Neural progenitor cell (in vitro differentiated cells): ENCODE measurements at places on chromosomes 2 and 18.

GRCh38 chr2:121333231-121333630 lies 48.2 kb upstream of the TFCP2L1 start:
- DNase-seq = no peak
- H3K36me3 ChIP-seq = no peaks in the 10 kb centered on the region
- H3K4me3 ChIP-seq = no peak overlapping the region
- H3K4me1 ChIP-seq = peaks cover 9% of the 10 kb centered on the region
- H3K27me3 ChIP-seq = no peaks in the 10 kb centered on the region

DNA sequence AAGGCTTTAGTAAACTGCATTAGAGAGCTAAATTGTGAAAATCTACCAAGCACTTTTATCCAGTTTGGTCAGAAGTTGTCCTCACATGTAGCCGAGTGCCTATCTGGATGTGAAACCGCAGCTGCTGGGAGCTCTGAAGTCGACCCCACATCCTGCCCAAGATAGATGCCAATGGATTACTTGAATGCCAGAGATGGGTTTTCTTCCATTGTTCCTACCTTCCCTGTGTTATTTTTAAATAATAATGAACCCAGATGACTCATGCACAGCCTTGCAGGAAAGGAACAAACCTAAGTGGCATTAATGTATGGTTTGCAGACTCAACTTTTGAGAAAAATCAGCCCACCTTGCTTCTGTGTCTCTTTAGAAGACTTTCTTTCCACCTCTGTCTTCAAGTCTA lies 408.5 kb downstream of the FBXO15 start:
- DNase-seq = no peak
- H3K27ac ChIP-seq = no peak overlapping the region
- peaks cover 22% of the 10 kb centered on the region for H3K4me1 ChIP-seq

- H3K4me1 ChIP-seq = peaks cover 15% of the 10 kb centered on the region
- H3K27me3 ChIP-seq = no peaks in the 10 kb centered on the region
- no peak overlapping the region for H3K27ac ChIP-seq
- H3K4me3 ChIP-seq = no peak overlapping the region
Observed at GRCh38 chr2:1636791-1637415, 107.4 kb downstream of the PXDN start.

DNA sequence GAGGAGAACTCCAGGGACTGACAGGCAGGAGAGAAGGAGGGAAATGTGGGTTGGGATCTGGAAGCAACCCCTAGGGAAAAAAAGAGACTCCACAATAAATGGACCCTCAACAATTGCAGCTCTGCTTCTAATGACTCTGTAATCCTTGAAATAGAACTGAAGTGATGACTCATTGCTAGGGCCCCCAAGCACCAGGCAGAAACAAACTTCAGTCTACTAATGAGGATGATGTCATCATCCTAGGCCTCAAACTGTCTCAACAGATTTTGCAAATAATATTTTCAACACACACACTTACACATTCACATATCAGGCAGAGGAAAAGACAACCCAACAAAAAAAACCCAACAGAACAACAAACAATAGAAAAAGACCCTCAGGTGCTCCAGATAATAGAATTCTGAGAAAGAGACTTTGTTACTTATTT lies 143.3 kb downstream of the HDAC4 start:
- DNase-seq = no peak
- H3K27ac ChIP-seq = no peak overlapping the region
- no peak overlapping the region for H3K4me3 ChIP-seq
- H3K36me3 ChIP-seq = no peaks in the 10 kb centered on the region
- no peaks in the 10 kb centered on the region for H3K27me3 ChIP-seq

GRCh38 chr2:55415300-55415699 lies 4.4 kb downstream of the CCDC88A start:
- DNase-seq = no peak
- H3K27ac ChIP-seq = no peak overlapping the region
- H3K27me3 ChIP-seq = no peaks in the 10 kb centered on the region
- H3K4me3 ChIP-seq = no peak overlapping the region

- H3K27me3 ChIP-seq = no peaks in the 10 kb centered on the region
- H3K4me1 ChIP-seq = peaks cover 13% of the 10 kb centered on the region
- H3K27ac ChIP-seq = no peak overlapping the region
- no peaks in the 10 kb centered on the region for H3K36me3 ChIP-seq
Observed at GRCh38 chr18:9870431-9871008, 15.3 kb upstream of the TXNDC2 start.

DNA sequence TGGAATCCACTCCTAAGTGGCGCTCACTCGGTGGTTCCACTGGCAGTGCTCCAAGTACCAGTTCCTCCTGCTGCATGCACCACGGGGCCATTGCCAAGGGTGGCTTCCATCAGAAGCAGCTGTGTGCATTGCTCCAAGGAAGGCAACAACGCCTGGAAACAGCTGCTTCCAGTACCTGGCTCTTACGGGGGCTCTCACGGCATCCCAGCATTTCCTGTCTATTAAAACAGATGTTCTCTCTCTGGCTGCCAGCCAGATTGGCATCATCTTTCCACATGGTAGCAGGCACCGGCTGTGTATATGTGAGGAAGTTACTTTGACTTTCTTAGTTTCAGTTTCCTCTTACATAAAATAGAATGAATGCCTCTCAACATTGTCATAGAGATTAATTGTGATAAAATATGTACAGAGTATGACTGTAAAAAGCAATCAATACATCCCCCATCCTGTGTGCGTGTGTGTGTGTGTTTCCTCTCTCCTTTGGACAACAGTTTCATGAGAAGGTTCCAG lies 84.9 kb downstream of the CMPK2 start:
- no peaks in the 10 kb centered on the region for H3K27me3 ChIP-seq
- no peak for DNase-seq
- no peak overlapping the region for H3K27ac ChIP-seq
- H3K4me3 ChIP-seq = no peak overlapping the region
- peaks cover 4% of the 10 kb centered on the region for H3K36me3 ChIP-seq

DNA sequence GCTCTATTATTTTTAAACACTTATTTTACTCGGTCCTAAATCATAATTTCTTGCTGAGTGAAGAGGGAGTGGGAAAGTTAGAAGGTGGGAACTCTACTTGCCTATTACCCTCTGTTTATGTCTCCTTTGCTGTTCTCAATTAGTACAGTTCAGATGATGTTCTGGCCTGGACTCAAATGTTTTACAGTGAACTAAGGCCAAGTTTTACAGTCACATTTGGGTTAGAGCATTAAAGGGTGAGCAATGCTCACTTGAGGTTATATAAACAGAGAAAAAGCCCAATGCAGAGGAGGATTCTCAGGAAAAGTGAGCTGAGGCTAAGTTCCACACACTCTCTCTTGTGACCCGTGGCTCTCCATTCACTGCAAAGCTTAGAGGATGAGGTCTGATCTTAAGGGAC lies 52.4 kb downstream of the ITSN2 start:
- no peaks in the 10 kb centered on the region for H3K27me3 ChIP-seq
- no peak overlapping the region for H3K27ac ChIP-seq
- H3K4me3 ChIP-seq = no peak overlapping the region
- no peak for DNase-seq
- H3K36me3 ChIP-seq = no peaks in the 10 kb centered on the region

DNA sequence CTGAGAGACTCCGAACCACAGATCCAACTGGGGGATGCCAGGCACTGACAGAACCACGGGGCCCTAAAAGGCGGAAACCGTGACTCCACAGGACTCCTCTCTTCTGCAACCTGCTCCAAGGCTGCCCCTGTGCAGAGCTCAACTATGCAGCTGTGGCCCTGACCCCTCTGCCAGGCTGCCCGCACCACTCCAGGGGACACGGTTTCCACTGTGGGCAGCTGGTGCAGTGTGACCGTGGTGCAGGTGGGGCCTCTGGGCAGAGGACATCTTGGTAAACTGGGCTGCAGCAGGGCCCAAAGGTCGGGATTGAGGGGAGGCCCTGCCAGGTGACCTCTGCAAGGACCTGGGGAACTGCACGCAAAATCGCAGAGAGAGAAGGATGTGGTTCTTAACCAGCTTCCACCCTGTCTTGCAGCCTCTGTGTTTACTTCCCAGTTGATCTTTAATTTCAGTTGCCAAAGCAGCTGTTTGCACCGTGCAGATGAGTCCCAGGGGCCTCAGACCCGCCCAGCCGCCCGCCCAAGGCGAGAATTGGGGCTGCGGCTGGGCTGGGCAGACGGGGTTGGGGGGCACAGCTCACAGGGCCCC lies 104.6 kb upstream of the CTDP1 start:
- H3K27ac ChIP-seq = no peak overlapping the region
- no peak overlapping the region for H3K4me3 ChIP-seq
- H3K36me3 ChIP-seq = no peaks in the 10 kb centered on the region

DNA sequence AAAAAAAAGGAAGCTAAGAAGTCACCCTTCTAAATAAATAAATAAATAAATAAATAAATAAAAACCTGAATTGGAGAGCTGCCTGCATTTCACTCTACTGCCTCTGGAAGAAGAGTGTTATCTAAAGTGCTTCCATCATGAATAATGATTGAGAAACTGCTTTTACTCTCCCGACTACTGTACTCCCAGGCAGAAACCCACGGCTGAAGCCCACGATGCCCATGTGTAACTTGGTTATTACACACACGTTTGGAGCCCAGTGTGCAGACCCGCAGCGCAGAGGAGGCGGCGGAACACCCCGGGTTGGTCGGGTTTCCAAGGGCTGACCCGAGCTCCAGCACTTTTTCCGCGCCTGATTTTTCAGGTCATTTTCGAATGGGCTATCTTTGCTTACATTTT lies 697 bp upstream of the SPATS2L start:
- H3K36me3 ChIP-seq = no peaks in the 10 kb centered on the region
- H3K4me3 ChIP-seq = peak overlapping the region; percentile 89
- H3K4me1 ChIP-seq = peaks cover 13% of the 10 kb centered on the region
- DNase-seq = peak; percentile 51

DNA sequence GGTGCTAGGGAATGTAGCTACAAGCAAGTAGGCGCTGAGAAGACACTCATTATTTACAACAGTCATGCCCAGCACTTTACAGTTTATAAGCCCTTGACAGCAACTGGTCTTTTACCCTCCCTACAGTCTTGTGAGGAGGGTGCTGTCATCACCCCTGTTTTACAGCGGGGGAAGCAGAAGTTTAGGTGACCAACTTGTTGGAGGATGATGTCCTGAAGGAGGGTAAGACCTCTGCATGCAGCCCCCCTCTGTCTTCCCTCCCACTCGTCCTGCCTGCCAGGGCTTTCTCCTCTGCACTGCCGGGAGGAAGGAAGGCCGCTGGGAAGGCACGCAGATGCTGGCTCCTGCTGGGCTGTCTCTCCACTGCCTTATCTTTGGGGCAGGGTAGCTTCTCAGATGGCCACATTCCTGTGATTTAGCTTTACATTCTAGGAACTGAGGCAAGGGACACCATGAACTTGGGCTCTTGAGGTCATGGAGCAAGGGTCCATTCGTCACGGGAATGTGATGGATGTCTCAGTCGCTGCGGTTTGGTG lies 972 bp downstream of the IL1R1 start:
- no peak overlapping the region for H3K4me3 ChIP-seq
- no peak overlapping the region for H3K27ac ChIP-seq
- no peaks in the 10 kb centered on the region for H3K36me3 ChIP-seq
- H3K27me3 ChIP-seq = peaks cover 37% of the 10 kb centered on the region

GRCh38 chr2:222656526-222657446 lies 894 bp upstream of the FARSB start:
- no peak overlapping the region for H3K27ac ChIP-seq
- no peaks in the 10 kb centered on the region for H3K36me3 ChIP-seq
- peaks cover 8% of the 10 kb centered on the region for H3K4me1 ChIP-seq
- no peaks in the 10 kb centered on the region for H3K27me3 ChIP-seq

DNA sequence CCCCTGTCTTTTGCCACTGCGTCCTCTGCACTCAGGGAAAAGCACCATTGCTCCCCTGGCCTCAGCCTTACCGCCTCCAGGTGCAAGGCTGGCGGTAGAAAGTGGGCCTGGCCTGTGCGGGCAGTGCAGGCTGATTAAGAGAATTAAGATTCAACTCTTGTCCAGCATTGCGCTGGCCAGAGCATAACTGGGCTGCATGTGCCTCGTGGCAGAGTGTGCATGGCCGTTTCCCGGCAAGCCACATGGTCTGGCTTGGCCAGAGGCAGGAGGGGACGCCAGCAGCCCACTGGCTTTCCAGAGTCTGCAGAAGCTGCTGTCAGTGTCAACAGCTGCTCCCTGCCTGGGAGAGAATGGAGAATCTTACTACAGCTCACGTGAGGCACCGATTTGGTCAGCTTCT lies 12.3 kb downstream of the NTSR2 start:
- H3K36me3 ChIP-seq = no peaks in the 10 kb centered on the region
- no peak for DNase-seq
- no peak overlapping the region for H3K27ac ChIP-seq
- H3K27me3 ChIP-seq = no peaks in the 10 kb centered on the region
- H3K4me3 ChIP-seq = no peak overlapping the region
- H3K4me1 ChIP-seq = no peaks in the 10 kb centered on the region

DNA sequence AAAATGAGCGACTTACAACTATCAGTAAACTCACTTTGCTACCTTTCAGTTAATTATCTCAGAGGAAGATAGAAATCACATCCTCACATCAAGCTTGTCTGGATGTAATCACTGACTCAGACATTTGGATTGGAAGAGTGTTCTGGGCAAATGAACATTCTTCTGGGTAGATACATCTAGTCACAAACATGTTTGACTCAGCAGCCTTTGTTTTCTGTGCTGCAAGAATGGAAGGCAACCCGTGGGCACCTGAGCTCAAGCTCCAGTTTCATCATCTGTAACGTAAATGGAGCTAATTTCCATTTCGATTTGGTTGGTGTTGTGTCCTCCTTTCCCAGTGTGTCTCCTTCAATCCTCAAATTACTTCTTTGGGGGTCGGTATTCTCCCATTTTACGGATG lies 58.5 kb downstream of the ACAA2 start:
- no peak overlapping the region for H3K4me3 ChIP-seq
- H3K27ac ChIP-seq = no peak overlapping the region
- no peaks in the 10 kb centered on the region for H3K27me3 ChIP-seq
- H3K36me3 ChIP-seq = no peaks in the 10 kb centered on the region
- peaks cover 7% of the 10 kb centered on the region for H3K4me1 ChIP-seq

GRCh38 chr2:46065152-46065551 lies 232.1 kb upstream of the EPAS1 start:
- H3K4me1 ChIP-seq = no peaks in the 10 kb centered on the region
- H3K4me3 ChIP-seq = no peak overlapping the region
- no peaks in the 10 kb centered on the region for H3K27me3 ChIP-seq
- no peak for DNase-seq
- no peaks in the 10 kb centered on the region for H3K36me3 ChIP-seq

DNA sequence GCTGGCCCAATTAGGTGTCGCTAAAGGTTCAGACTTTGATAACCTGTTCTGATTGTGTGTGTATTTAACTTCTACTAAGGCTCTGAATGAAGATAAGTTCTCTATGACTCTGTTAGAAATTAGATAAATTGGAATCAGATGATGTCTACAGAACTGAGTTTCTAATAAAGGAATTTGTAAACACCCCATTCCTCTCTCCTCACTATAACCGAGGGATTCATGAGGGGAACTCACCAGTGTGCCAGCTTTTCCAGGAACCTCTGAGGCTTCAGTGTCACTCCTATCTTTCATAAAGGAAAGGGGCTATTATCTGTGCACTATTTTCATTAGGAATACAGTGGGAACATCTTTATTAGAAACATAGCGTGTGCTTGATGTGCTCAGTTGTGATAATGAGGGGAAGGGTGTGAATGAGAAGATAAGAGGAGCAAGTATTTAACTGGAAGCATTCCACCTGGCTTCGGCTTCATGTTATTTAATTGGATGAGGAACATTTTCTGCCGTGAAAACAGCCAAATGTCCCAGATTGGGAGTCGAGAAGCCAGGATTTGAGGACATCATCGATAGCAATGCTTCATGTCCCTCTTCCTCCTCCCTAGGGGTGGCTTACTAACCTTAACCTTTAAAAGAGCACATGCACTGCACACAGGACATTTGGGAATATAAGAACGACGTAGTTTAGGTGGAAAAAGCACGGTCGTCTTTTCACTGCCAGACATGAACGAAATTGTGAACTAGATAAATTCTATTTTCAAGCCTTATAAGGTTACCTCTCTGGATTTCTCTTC lies 84.8 kb upstream of the TCF4 start:
- H3K27me3 ChIP-seq = no peaks in the 10 kb centered on the region
- H3K4me1 ChIP-seq = no peaks in the 10 kb centered on the region
- H3K27ac ChIP-seq = no peak overlapping the region
- no peak for DNase-seq
- no peak overlapping the region for H3K4me3 ChIP-seq
- no peaks in the 10 kb centered on the region for H3K36me3 ChIP-seq
